ENCODE measurements at places on chromosomes 11 and 22.

- no peak for DNase-seq
Observed at GRCh38 chr11:96177146-96177545, 165.8 kb downstream of the MAML2 start.

GRCh38 chr11:2261436-2262230, 8.8 kb downstream of the ASCL2 start:
- DNase-seq = no peak

GRCh38 chr11:72244361-72245262, 636 bp upstream of the PHOX2A start:
- no peak for DNase-seq

DNA sequence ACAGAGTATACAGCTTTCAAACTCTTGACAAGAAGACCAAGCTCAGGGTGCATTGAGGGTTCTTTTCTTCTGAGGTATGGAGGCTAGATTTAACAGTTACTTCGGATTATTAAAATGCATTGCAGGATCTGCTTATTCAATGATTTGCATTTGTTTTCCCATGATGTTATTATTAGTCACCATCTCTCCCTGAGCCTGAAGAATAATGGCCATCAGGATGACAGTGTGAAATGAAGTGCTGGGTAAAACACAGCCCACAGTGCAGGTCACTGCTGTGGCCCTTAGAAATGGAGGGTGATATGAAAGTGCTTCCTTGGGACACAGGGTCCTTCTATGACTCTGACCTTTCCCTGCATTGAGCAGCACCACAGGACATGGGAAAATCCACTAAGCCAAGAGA, 40.0 kb downstream of the TECTA start:
- no peak for DNase-seq

- no peak for DNase-seq
Observed at GRCh38 chr11:61691380-61692156, 11.4 kb downstream of the DAGLA start.

GRCh38 chr11:1108246-1108900, 33.7 kb downstream of the MUC2 start:
- DNase-seq = no peak

DNA sequence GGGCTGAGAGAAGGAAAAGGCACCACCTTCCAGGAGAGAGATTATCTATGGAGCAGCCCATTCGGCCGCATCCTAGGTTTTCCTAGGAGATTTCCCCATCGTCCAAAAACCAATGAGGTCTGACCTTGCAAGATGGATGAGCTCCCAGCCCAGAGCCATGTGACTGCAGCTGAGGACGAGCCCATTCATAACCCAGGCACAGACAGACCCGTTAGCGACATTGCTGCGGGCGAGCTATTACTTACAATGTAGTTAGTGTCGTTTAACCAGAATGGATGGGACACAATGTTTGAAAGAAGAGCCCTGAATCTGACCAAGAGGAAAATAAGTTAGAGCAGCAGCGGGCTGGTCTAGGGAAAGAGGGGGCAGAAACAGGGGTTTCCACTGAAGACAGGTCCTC, 395.9 kb upstream of the CADM1 start:
- no peak for DNase-seq

GRCh38 chr22:37623075-37624016, 14.7 kb downstream of the GGA1 start:
- peak; percentile 83 for DNase-seq

- DNase-seq = no peak
Observed at GRCh38 chr11:87493516-87493915, 455.8 kb downstream of the TMEM135 start.

DNA sequence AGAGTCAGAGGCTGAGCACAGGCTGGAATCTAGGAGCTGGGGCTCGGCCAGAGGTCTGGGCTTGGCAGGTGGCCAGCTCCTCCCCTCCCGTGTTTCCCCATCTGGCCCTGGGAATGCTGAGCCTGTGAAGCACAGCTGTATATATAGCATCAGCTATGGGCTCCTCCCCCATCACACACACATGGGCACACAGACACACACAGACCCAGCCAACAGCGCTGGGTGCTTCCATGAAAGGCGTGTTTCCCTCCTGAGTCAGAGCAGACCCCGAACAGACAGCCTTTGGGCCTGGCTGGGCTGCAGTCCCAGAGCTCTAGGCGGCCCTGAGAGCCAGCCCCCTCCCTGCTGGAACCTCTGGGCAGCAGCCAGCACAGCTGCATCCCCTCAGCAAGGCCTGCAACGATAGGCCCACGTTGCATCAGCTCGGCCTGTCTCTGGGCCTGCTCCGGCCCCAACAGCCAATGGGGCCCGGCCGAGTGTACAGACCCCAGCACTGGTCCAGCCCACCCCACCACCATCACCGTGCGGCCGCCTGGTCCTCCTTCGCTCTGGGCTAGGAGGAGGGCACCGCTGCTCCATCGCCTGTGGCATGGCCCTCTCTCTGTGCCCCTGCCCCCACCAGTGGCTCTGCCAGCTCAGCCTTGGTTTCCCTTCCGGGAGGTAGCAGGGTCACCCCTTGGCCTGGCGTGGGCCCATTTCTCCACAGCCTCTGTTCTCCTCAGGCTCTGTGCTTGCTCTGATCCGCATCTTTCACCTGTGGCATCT, 7.6 kb upstream of the SERPINH1 start:
- peak; percentile 79 for DNase-seq

DNA sequence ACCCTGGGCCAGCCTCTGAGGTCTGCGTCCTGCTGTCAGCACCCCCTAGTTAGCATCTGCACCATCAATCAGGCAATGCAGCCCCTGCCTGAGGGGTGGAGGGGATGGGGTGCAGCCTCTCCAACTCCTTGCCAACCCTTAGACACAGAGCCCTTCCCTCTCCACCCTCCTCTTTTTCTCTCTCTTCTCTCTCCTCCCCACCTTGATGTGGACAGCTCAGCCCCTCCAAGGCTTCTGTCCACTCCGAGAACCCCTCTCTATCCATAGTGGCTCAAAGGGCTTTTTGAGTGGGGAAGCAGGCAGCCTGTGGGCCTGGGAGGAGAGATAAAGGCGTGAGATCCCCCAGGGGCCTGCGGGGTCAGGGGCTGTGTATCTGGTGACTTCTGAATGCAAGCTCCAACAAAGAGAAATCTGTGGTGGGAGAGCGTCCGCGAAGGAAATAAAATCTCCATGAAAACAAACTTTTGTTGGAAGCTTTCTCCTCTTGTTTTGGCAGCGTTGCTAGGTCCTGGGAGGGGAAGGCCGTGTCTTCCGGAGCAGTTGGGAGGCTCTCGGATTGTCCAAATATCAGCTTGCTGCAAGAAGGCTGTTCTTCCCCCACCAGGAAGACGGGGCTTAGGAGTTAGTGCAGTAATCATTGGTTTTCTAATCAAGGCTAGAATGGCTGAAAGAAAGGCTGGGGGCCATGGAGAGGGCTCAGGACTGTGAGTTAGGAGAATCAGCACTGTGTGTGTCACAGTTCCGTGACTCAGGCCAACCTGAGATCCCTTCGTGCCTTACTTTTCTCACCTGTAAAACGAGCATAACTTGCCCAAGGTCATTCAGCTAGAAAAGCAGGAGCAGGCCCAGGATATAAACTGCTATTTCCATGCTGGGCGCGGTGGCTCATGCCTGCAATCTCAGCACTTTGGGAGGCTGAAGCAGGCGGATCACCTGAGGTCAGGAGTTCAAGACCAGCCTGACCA, 50.3 kb downstream of the PKNOX2 start:
- no peak for DNase-seq

- DNase-seq = no peak
Observed at GRCh38 chr22:17952273-17952801, 72.0 kb downstream of the MICAL3 start.

- no peak for DNase-seq
Observed at GRCh38 chr11:75797116-75797515, 17.9 kb upstream of the UVRAG start.

DNA sequence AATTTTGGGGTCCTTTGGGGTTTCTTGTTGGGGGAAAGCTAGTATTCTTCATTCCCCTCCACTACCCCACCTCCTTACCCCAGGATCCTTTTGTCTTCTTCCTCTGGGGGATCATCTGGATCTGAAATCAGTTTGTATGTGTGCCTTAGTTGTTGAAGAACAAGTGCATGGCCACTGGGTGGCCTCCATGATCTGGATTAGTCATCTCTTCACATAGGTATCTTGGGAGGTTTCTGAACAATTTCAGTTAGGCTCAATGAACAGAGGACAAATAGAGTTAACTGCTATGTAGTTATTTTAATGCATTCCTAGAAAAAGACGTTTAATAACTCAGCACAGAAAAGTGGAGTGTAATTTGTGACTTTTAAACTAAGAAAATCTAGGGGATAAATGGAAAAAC, 7.1 kb upstream of the VWA5A start:
- no peak for DNase-seq

DNA sequence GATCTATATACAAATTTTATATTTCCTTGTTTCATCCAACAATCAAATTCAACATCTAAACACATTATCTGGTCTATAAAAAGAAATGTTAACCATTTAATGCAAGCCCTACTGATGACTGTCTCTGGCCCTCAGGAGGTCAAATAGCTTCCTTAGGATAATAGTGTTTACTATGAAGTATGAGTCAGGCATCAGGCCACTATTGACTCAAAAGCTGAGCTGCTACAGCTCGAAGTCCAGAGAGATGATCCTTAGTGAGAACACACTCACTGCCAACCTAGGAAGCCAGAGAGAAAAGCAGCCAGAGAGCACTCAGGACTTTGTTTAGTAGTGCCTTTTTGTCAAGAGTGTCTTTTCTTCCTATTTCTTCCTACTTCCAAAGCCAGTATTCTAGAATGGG, 171.8 kb downstream of the SOX6 start:
- DNase-seq = no peak

- DNase-seq = peak; percentile 41
Observed at GRCh38 chr22:46463435-46464227, 73.8 kb downstream of the CELSR1 start.

GRCh38 chr11:117887431-117888138, 11.1 kb upstream of the FXYD6 start:
- DNase-seq = no peak

DNA sequence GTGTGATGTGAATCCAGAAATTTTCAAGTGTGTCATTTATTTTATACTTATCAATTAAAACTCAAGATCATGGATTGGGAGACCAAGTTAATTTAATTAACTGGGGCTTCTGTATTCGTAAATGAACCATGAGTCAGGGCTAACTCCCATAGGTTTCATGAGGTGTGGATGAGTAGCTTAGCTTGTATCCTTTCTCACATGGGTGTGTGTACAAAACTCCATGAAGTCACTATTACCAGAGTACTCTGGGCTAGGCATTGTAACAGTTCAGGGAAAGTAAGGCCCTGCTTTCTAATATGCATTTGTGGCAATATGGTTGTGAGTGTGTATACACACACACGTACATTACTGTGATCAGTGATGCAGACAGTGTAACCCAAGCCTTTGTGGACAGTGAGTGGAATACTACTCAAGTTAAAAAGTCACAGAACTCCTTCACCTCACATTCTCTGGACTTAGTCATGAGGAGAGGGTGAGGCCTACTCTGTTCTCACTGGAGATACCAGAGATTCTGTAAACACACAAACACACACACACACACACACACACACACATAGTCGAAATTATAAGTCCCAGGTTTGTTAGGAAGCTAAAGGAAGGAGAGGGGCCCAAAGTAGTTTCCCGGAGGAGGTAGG, 3.5 kb downstream of the CNTF start:
- no peak for DNase-seq

- DNase-seq = no peak
Observed at GRCh38 chr11:40338739-40339138, 1120.7 kb downstream of the LRRC4C start.

- no peak for DNase-seq
Observed at GRCh38 chr11:31863170-31863832, 52.2 kb upstream of the PAX6 start.

- DNase-seq = peak; percentile 82
Observed at GRCh38 chr11:114399490-114400215, 658 bp downstream of the C11orf71 start.

GRCh38 chr22:25749420-25750169, 7.6 kb downstream of the MYO18B start:
- no peak for DNase-seq

DNA sequence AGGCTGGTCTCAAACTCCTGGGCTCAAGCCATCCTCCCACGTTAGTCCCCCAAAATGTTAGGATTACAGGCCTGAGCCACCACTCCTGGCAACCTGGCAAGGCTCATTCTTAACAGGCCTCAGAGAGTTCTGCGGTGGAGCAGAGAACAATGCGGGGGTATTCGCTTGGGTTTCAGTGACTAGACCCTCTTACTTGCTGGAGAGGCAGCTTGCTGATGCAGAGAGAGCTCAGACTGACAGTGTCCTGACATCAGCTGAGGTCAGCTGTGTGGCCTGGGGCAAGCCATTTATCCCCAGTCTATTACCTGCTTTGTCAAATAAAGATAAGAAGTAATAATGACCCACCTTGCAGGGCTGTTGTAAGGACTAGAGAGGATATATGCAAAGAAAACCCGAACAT, 40.3 kb upstream of the DMC1 start:
- no peak for DNase-seq

DNA sequence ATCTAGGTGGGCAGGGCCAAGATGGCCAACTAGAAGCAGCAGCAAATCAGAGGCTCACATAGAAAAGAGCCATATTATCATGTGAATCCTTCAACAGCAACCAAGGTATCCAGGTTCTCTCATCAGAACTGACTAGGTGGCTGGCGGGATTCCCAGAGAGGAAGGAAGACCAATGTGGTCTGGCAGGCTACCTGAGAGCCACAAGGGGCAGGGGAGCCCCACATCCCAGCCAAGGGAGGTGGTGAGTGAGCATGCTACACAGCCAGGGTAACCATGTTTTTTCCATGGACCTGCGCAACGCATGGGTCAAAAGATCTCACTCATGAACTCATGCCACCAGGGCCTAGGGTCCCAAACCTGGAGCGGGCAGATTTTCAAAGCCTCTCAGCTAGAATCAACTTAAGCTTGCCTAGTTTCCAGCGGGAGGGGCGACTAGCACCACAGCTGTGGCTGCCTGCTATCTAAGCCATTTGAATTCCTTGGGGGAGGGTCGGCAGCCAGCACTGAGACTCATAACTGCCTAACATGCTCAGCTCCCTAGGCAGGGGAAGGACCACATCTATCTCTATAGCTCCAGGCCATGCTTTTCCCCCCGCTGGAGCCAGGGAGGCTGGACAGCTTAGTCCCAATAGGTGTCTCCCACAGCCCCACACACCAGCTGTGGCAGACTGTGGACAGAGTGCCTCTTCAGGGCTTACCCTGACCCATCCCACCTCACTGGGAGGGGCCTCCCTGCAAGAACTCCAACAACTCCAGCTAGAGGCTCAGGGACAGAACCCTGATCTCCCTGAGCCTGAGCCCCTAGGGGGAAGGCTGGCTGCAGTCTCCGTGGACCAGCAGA, 28.7 kb upstream of the CASP12 start:
- DNase-seq = no peak

Data from lower lobe of right lung (tissue), 2 donors.